ENCODE measurements at places on chromosomes 11 and 22.
A peak's percentile ranks its signal among the peaks of the same experiment; 100 is the strongest.

DNA sequence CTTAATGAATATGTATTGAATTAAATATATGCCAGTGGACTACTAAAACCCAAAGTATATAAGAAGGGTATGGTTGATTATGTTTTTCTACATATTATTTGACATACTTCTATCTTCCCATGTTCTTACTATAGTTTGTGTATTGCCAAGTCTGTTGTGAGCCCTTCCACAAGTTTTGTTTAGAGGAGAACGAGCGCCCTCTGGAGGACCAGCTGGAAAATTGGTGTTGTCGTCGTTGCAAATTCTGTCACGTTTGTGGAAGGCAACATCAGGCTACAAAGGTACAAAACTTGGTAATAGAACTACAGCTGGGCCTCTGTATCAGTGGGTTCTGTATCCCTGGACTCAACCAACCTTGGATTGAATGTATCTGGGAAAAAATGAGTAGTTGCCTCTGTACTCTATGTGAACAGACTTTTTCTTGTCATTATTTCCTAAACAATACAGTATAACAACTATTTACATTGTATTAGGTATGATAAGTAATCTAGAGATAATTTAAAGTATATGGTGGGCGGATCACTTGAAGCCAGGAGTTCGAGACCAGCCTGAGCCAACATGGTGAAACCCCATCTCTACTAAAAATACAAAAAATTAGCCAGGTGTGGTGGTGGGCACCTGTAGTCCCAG is 38.7 kb upstream of the TTC36 start:
- DNase-seq: peak; percentile 57

DNA sequence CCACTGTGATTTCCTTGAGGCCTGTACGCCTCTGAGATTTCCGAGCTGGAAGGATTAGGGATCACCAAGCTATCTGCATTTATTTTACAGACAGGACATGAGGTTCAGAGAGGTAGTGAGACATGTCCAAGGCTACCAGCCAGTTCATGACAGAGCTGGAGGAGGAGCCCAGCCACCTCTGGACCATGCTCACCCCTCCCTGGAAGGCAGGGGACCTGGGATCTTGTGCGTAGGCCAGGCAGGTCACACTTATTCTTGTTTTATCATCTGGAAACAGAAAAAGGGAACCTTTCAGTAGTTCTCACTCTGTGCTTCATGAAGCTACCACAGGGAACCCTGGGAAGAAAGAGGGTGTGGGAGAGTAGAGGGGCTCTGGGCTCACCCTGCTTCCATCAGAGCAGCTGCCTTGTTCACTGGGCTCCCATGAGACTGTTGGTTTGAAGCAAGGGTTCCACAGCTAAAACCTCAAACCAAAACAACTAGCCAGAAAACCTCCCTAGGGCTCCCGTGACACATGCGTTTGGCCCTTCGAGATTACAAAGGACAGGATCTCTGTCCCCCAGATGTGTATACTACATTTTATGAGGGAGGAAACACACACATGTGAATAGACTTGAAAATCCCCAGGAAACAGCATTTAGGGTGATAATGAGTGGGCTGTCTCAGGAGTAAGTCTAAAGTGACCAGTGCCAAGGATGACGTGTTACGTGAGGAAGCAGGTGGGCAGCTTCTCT is 106.4 kb downstream of the DSCAML1 start:
- no peak for DNase-seq

- DNase-seq: no peak
Measured at GRCh38 chr11:47982616-47983015, 2.3 kb downstream of the PTPRJ start.

DNA sequence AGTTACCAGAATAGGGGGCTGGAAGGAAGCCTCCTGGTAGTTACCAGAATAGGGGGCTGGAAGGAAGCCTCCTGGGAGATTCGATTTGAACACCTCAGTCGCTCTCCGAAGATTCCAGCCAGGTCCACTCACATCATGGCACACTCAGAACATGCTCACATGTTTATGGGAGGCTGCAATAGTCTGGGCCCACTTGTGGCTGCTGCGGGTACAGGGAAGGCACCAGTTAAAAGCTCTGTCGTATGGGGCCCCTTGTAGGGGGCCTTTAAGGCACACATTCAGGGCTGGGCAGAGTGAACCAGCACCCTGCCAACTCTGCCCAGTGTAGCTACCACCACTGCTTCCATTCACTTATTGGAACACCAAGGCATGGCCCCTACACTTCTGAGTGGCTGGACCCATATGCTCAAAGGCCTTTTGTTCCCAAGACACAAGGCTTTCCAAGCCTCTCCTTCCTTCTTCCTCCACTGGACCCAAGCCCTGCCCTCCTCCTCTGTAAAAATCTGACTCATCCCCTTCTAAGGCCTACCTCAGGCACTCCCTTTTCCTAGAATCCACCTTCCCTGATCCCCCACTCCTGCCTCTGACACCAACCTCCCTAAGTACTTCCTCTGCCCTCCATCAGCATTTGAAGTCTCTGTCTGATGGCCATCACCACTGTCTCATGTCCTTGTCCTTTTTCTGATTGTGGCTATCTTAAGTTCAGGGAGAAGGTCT is 28.0 kb downstream of the USP35 start:
- DNase-seq: no peak

DNA sequence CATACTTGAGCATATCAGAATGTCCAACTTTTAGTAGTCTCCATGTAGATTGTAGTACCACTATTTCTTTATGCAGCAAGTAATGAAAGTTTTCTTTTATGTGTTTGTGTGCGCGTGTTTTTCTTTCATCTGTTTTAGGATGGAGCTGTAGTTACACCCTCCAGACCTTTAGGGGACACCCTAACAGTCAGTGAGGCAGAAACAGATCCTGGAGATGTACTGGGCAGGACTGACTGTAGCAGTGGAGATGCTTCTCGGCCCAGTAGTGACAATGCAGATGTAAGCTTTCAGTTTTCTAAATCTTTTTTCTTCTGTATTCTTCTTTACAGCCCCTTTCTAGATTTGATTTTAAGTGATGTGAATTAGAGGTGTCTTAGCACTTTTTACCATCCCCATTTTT is 79.9 kb upstream of the GRIK4 start:
- DNase-seq: no peak

GRCh38 chr22:29004647-29005371 is 56.8 kb downstream of the C22orf31 start:
- no peak for DNase-seq

- DNase-seq: no peak
Measured at GRCh38 chr11:72984453-72985077, 157.6 kb downstream of the FCHSD2 start.

- DNase-seq: no peak
Measured at GRCh38 chr11:92580908-92581307, 356.3 kb downstream of the FAT3 start.

GRCh38 chr11:108154591-108154990 is 33.2 kb downstream of the ACAT1 start:
- no peak for DNase-seq

DNA sequence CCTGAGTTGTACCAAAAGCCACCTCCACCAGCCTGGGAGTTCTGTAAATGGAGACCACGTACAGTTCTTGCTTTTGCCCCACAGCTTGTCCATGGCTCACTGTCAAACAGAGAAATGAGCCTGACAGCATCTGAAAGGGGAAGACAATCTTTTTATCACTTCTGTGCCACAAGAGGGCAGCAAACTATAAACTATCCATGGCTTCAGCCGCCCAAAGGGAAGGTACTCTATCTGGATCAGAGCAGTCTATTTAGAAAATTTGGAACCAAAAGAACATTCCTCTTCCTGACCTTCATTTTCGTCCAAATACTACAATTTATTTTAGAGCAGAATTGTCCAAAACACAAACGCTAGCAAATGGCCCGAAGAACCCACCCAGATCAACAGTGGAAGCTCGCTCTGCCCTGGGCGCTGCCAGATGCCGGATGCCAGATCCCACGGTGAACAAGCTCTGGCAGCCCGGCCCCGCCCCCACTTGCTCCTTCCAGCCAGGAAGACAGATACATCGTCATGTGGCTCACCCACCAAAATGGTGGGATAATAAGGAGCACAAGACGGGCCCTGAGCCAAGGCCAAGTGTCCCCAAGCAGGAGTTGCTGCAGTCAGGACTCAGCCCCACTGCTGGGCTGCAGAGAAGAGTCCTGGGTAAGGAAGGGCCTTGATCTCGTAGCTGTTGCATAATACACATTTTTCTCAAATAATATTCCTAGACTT is 23.9 kb upstream of the SCGB1A1 start:
- no peak for DNase-seq

DNA sequence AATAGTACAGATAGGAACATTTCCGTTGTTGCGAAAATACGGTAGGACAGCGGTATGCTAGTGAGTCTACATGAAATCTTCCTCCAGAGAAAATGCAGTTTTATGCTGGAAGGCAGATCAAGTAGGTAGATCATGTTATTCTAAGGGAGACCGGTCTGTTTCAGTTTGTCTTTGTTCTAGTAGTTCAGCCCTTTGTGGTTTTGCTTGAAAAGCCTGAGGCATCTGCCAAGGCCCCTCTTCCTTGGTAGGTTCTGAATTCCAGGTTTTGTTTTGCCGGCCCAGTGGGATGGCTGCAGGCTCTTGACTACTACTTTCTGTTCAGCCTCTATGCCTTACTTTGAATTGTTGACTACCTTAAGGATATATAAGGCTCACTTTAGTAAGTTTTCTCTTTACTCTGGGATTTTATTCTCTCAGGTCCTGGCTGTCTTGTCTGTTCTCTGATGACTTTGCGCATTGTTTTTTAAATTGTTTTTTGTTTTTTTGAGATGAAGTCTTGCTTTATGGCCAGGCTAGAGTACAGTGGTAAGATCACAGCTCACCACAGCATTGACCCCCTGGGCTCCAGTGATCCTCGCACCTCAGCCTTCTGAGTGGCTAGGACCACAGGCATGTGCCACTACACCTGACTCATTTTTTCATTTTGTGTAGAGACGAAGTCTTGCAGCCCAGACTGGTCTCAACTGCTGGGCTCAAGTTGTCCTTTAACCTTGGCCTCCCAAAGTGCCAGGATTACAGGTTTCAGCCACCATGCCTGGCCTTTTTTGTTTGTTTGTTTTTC is 53.7 kb downstream of the HIPK3 start:
- DNase-seq: no peak
